CD4-positive, alpha-beta memory T cell (primary cell): ENCODE measurements at places on chromosomes 6 and 20. TPM values are rescaled to one million over a fixed set of nuclear protein-coding genes. Genes with fewer than 3 reads are reported as not detected.

Gene CGA
- not detected for total RNA-seq

- H3K4me3 ChIP-seq = no peak overlapping the region
- no peak for DNase-seq
- no peaks in the 10 kb centered on the region for H3K27me3 ChIP-seq
- H3K36me3 ChIP-seq = no peaks in the 10 kb centered on the region
- H3K27ac ChIP-seq = no peak overlapping the region
These were observed 73.3 kb downstream of the GPX5 start for GRCh38 chr6:28598757-28599686.

Gene DCDC2
- total RNA-seq = 0.44 TPM

DNA sequence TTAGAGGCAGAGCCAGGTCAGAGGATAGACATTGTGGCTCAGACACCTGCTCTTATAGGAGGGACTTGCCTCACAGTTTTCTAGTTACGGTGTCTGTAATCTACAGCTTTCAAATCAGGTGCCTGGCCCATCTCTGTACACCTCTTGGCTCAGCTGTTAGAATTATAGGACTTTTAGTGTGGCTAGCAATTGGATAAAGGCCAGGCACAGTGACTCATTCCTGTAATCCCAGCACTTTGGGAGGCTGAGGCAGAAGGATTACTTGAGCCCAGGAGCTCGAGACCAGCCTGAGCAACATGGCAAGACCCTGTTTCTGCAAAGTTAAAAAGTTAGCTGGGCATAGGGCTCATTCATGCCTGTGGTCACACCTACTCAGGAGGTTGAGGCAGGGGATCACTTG, 20.0 kb downstream of the BRPF3 start:
- no peaks in the 10 kb centered on the region for H3K4me1 ChIP-seq
- no peak overlapping the region for H3K4me3 ChIP-seq
- no peaks in the 10 kb centered on the region for H3K27me3 ChIP-seq
- peaks cover 56% of the 10 kb centered on the region for H3K36me3 ChIP-seq
- H3K27ac ChIP-seq = no peak overlapping the region

- peak; percentile 52 for DNase-seq
- no peak overlapping the region for H3K4me3 ChIP-seq
- H3K36me3 ChIP-seq = peaks cover 47% of the 10 kb centered on the region
- peaks cover 22% of the 10 kb centered on the region for H3K4me1 ChIP-seq
- H3K27me3 ChIP-seq = no peaks in the 10 kb centered on the region
These were observed 20.7 kb downstream of the DYNLRB1 start for GRCh38 chr20:34536798-34537394.

DNA sequence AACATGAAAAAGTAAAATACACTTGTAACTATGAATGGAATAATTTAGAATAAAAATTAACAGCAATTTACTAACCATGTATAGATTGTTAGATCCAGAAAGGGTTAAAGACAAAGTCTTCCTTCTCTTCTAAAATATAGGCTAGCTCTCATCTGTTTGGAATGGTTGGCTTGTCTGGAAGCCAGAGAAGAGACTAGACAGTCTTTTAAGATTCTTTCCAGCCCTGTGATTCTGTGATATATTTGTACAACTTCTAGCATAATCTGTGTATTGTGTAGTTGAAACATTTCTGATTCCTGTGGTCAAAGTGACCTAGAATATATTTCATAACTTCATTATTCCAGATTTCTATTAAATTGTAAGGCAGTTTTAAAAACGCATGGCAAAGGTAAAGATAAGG, 196.6 kb downstream of the UST start:
- H3K4me1 ChIP-seq = no peaks in the 10 kb centered on the region
- no peak overlapping the region for H3K4me3 ChIP-seq
- H3K27ac ChIP-seq = no peak overlapping the region
- no peaks in the 10 kb centered on the region for H3K27me3 ChIP-seq
- no peaks in the 10 kb centered on the region for H3K36me3 ChIP-seq

Gene CLPSL2
- not detected for total RNA-seq

- no peak for DNase-seq
- peaks cover 34% of the 10 kb centered on the region for H3K4me1 ChIP-seq
- no peaks in the 10 kb centered on the region for H3K27me3 ChIP-seq
- no peak overlapping the region for H3K4me3 ChIP-seq
These were observed 19.1 kb upstream of the ZC3H12D start for GRCh38 chr6:149503872-149504271.

Gene TAAR2
- total RNA-seq = not detected

Gene PTPRT
- total RNA-seq = not detected

DNA sequence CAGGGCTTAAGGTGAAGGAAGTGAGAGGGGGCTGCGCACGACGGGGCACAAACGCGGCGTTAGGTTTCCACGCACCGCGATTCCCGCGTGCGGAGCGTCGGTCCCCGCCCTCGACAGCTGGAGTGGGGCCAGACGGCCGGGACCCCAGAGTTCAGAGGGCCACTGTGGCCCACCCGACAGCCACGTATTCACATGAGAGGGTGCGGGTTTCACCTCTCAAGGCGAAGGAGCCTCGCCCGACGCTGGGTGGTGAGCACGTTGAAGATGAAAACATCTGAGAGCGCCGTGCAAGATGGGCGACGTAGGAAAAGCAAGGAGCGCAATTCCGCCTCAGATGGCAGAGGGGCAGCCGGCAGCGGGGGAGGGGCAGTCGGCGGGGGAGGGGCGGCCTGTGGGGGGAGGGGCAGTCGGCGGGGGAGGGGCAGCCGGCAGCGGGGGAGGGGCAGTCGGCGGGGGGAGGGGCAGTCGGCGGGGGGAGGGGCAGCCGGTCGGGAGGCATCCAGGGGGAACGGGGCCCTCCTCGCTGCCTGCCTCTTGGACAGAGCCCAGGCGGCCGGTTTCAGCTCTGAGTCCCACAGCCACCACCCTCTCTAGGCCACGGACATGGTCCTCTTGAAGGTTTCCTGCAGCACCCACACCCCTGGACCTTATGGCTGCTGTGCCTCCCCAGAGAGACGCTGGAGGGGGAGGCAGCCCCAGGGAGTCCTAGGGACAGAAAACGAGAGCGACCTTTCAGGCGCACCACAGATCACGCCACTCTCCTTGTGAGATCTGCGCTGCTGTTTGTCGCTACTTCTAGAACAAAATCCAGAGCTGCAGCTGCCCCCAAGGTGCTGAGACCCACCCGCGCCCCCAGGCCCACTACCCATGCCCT, 113.7 kb downstream of the DLL1 start:
- H3K4me3 ChIP-seq = no peak overlapping the region
- no peaks in the 10 kb centered on the region for H3K27me3 ChIP-seq
- H3K4me1 ChIP-seq = no peaks in the 10 kb centered on the region
- H3K36me3 ChIP-seq = no peaks in the 10 kb centered on the region
- H3K27ac ChIP-seq = no peak overlapping the region

GRCh38 chr20:20546402-20546801, 166.0 kb downstream of the RALGAPA2 start:
- H3K36me3 ChIP-seq = no peaks in the 10 kb centered on the region
- peaks cover 19% of the 10 kb centered on the region for H3K4me1 ChIP-seq
- H3K27me3 ChIP-seq = no peaks in the 10 kb centered on the region
- H3K27ac ChIP-seq = no peak overlapping the region
- no peak overlapping the region for H3K4me3 ChIP-seq

DNA sequence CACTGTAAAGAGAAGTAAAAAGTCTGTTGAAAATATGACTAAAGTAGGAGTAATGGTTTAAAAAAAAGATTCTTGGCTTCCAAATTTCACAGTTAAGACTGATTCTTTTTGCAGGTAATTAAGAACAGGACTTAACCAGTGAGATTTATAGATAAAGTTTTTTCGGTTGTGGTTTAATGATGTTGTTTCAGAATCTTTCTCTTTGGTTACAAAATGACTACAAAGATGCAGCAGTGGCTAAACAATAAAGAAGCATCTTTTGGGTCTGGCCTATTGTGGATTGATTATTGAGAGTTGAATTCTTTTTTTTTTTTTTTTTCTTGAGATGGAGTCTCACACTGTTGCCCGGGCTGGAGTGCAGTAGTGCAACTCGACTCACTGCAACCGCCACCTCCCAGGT, 109.7 kb downstream of the AKAP7 start:
- DNase-seq = peak; percentile 27
- H3K4me3 ChIP-seq = no peak overlapping the region
- peaks cover 20% of the 10 kb centered on the region for H3K4me1 ChIP-seq
- no peak overlapping the region for H3K27ac ChIP-seq
- no peaks in the 10 kb centered on the region for H3K27me3 ChIP-seq

DNA sequence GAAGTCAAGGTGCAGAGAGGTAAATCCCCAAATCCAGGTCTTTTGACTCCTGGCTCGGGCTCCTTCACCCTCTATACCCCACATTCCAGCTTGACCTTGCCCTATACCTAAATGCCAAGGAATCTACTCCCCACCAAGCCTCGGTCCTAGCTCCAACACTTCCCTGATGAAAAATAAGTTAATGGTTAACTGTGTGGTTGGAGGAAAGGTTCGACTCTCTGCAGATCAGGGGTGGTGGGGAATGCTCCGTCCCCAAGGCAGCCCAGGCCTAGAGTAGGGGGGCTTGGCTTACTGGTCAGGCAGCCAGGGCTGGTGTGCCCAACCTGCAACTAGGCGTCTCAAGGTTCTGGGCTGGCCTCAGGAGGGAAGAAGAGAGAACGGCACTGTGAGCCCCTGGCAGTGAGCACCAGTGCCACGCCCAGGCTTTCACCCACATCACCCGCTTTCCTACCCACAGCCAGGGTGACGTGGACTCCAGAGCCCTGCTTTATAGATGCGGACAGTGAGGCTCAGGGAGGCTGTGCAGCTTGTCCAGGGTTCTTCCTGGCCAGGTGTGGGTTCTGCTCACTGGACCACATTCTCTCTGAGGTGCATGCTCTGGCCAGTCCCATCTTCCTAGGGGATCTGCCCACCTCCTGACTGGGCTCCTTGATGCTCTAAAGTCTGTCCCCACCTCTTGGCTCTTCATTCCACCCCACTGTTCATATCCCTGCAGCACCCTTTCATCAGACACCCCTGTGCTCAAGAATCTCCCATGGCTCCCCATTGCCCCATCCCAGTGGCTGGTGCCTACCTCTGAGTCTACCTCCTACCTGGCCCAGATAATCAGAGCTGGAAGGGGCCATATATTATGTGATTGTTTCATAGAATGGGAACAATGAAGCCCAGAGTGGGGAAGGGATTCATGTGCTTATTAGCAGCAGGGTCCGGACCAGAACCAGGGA, 8.2 kb downstream of the SPDEF start:
- H3K36me3 ChIP-seq = no peaks in the 10 kb centered on the region
- H3K4me1 ChIP-seq = no peaks in the 10 kb centered on the region

Gene MEI4
- not detected for total RNA-seq

- no peak overlapping the region for H3K4me3 ChIP-seq
- no peak overlapping the region for H3K27ac ChIP-seq
- H3K36me3 ChIP-seq = no peaks in the 10 kb centered on the region
- no peak for DNase-seq
- H3K4me1 ChIP-seq = no peaks in the 10 kb centered on the region
- H3K27me3 ChIP-seq = peaks cover 4% of the 10 kb centered on the region
These were observed 68.0 kb downstream of the TMEM170B start for GRCh38 chr6:11605507-11605905.

DNA sequence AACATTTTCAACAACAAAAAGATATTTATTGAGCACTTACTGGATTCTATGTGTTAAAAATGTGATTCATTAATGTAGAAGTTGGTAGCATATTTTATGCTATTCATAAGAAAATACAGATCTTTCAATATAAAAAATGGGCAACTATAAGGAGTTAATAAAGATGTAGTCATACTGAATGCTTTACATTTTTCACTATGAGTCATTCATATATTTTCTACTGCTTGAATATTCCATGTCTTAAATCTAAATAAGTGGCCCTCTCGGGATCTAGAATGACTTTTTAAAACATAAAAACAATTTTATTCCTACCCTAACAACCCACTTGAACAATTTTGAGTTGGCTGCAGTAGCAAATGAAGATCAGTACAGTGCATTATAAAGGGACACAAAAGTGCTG, 362.1 kb downstream of the PHF3 start:
- DNase-seq = no peak
- no peaks in the 10 kb centered on the region for H3K27me3 ChIP-seq
- H3K36me3 ChIP-seq = no peaks in the 10 kb centered on the region
- H3K4me1 ChIP-seq = no peaks in the 10 kb centered on the region
- no peak overlapping the region for H3K27ac ChIP-seq

Gene ZNF334
- total RNA-seq = 0.14 TPM

Gene ZC3H12D
- total RNA-seq = 106 TPM

- peaks cover 22% of the 10 kb centered on the region for H3K4me1 ChIP-seq
- no peak overlapping the region for H3K27ac ChIP-seq
- H3K27me3 ChIP-seq = no peaks in the 10 kb centered on the region
- H3K4me3 ChIP-seq = peak overlapping the region; percentile 61
These were observed 19.0 kb downstream of the DLL1 start for GRCh38 chr6:170271771-170272314.

DNA sequence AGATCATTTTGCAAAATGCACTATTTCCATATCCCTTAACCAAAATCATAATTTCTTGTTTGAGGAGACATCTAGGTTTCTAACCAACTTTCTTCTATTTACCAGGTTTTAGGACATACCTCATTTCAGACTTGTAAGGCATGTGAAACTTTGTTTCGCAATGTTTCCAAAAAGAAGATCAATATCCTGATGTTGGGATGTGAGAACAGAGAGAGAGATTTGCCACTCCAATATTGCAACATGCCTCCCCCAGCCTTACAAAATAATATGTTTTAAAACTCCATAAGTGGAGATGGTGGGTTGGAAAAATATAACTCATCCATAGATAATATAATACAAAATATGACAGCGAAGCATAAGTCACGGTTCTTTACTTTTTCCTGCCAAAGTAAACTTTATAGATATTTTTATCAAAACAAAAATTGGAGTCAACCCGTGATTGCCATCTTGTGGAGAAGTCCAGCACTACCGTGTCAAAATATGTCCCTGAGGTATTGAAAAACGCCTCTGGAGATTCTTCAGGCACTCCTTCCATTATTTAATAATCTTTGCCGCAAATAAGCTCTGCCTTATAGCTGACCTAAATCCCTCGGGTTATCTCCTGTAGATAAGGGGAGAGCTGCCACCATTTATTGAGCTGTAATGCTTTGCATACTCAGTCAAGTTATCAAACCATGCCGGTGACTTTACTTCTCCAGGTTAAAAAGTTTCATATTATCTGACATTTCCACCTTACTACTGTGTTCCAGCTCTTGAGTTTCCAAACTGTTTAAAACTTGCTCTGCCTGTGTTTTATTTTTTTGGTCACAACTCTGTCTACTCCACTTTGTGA, 534.2 kb downstream of the HACE1 start:
- no peaks in the 10 kb centered on the region for H3K36me3 ChIP-seq
- no peaks in the 10 kb centered on the region for H3K27me3 ChIP-seq
- H3K4me3 ChIP-seq = no peak overlapping the region
- no peak for DNase-seq
- H3K27ac ChIP-seq = no peak overlapping the region

Gene AVP
- not detected for total RNA-seq

Gene PRL
- total RNA-seq = not detected

- H3K27ac ChIP-seq = no peak overlapping the region
- H3K36me3 ChIP-seq = no peaks in the 10 kb centered on the region
- DNase-seq = no peak
- H3K4me3 ChIP-seq = no peak overlapping the region
- H3K27me3 ChIP-seq = no peaks in the 10 kb centered on the region
These were observed 87.2 kb downstream of the ADAT2 start for GRCh38 chr6:143363299-143363698.

Gene ARID1B
- 131 TPM for total RNA-seq
